OCI-M1 (cell line): ENCODE measurements at places on chromosomes 3 and 15.
A peak's percentile ranks its signal among the peaks of the same experiment; 100 is the strongest.

- no peak for DNase-seq
Observed at GRCh38 chr3:66269411-66269810, 48.6 kb downstream of the SLC25A26 start.

DNA sequence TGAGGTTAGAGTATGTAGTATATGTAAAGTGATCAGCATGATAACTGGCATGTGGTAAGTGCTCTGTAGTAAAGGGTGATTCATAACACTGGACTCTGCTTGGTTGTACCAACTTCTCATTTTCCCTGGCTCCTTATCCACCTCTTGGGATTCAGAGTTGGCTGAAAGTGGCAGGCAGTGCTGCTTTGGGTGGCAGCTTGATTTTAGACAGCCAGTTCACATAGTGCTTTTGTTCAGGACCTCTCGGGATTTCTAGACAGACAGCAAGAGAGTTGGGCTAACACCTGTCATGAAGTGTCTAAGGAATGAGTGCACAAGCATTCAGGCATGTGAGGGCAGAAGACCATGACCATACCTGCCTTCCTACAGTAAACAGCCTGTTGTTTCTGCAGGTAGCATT lies 69.0 kb downstream of the RBM6 start:
- DNase-seq = no peak

DNA sequence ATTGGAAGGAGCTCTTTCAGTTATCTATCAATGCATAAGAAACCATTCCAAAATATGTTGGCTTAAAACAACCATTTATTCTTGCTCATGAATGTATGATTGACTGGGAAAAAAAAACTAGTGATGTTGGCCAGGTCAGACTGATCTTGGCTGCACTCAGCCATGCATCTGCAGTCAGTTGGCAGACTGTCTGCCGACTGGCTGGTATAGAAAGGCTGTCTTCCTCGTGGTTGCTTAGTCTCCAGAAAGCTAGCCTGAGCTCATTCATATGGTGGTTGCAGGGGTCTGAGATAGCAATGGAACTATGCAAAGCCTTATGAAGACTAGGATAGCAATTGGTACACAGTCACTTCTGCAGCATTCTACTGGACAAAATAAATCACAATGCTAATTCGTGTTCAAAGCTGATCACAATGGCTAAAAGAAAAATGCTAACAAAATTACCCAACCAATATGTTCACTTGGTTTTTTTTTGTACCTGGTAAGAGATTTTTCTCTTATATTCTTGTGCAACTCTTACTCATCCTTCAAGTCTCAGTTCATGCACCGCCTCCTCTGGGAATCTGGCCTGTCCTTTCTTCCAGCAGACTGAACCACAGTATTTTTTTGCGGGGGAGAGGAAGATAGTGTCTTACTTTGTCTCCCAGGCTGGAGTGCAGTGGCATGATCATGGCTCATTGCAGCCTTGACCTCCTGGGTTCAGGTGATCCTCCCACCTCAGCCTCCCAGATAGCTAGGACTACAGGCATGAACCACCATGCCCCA lies 126.8 kb downstream of the KCNAB1 start:
- no peak for DNase-seq

DNA sequence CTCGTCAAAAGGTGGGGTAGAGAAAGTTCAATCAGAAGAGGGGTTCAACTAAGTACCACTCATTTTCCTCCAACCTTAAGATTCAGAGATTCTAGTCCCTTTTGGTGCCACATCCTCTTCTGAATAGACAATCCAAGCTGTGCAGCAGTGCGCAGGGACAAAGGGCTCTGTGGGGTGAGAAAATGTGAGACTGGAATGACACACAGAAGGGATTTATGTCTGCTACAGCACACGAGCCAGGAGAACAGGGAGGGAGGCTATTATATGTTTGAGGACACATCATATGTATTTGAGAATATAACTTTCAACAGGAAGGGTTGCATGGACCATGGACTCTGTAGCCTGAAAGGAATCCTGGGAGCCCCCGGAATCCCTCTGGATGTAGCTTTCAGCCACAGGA lies 33.0 kb downstream of the LSM3 start:
- DNase-seq = no peak

DNA sequence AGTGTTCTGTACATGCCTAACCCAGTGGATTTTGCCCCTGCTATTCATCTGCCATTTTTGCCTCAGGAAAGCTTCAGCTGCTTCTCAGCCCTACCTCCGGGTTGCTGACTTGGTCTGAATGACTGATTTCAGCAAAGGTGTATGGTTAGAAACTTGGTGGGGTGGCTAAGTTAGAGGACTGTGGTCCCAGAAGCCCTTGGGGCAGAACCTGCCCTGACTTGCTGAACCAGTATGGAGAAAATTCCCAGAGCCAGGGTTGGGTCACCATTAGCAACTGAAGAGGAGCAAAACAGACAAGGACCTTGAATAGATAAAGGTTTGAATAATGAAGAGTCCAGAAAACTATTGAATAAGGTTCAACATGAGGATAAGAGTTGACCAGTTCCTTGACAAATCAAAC lies 6.1 kb upstream of the WWTR1 start:
- DNase-seq = no peak

GRCh38 chr15:70160803-70161565 lies 63.3 kb upstream of the TLE3 start:
- DNase-seq = no peak

- DNase-seq = peak; percentile 22
Observed at GRCh38 chr3:52054661-52055511, 1.5 kb downstream of the DUSP7 start.

- no peak for DNase-seq
Observed at GRCh38 chr3:34159613-34160420, 361.4 kb downstream of the PDCD6IP start.

DNA sequence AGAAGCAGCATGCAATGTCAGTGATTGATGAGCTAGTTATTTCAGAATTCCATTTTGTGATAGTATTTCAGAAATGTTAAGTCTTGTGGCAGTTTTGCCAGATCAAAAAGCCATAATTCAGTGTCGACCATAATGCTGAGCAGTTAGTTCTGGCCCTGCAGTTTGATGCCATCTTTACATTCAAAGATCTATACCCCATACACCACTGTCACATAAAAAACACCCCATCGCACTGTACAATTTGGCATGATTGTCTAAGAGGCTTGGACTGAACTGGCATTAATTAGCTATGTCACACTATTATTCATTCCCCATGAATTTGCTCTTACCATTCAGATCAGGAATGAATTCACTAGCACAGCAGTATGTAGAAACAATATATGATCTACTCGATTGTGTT lies 127.7 kb upstream of the EPHA3 start:
- DNase-seq = no peak

DNA sequence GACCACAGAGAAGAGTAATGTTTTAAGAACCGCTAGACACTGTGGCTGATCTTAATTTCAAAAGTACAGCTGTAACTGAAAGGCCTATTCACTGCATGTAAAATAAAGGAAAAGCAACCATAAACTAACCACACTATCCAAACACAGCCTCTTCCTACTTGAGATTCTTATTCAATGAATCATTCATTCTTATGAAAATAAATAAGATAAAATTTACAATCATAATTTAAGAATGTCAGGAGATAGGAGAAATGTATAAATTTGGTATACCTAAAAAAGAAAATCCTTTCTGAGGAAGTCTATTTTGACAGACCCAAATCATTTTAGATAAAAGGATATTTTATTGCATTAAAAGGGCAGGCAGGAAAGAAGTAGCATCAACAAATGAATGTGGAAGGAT lies 533.5 kb upstream of the ZNF385D start:
- no peak for DNase-seq

- no peak for DNase-seq
Observed at GRCh38 chr15:92541291-92542200, 114.0 kb downstream of the FAM174B start.

DNA sequence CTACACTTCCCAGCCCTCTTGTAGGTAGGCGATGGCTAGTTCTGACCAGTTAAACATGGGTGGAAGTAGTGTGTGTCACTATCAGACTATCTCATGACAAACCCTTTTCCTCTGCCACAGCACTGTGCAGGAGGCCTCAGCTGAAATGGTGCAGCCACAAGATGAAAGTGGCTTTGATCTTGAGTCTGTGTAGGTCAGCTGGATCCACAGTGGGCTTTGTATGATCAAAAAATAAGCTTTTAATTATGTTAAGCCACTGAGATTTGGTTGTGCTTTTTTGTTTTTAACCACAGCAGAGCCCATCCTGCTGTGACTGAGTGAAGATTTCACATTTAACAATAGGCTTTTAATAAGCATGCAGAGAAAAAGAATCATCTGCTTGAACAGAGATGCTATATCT lies 19.7 kb downstream of the RCN2 start:
- DNase-seq = peak; percentile 14

GRCh38 chr3:28294667-28295413 lies 53.4 kb downstream of the CMC1 start:
- DNase-seq = peak; percentile 44

- DNase-seq = no peak
Observed at GRCh38 chr3:184601576-184602371, 40.2 kb downstream of the EPHB3 start.
